H4 (cell line): ENCODE measurements at places on chromosomes 5 and 9. TPM values are rescaled to one million over a fixed set of nuclear protein-coding genes. Genes with fewer than 3 reads are reported as not detected.

NDUFS6 gene
- 85.8 and 88.0 TPM in 2 replicates for total RNA-seq

STRBP gene
- total RNA-seq: 11.5 and 14.3 TPM in 2 replicates

FOXI1 gene
- not detected in 2 replicates for total RNA-seq

PCDHGA5 gene
- total RNA-seq: 0.49 and 0.50 TPM in 2 replicates

ECM2 gene
- total RNA-seq: 2.0 and 5.2 TPM in 2 replicates

GPR151 gene
- not detected in 2 replicates for total RNA-seq

QRFP gene
- not detected in 2 replicates for total RNA-seq

DNA sequence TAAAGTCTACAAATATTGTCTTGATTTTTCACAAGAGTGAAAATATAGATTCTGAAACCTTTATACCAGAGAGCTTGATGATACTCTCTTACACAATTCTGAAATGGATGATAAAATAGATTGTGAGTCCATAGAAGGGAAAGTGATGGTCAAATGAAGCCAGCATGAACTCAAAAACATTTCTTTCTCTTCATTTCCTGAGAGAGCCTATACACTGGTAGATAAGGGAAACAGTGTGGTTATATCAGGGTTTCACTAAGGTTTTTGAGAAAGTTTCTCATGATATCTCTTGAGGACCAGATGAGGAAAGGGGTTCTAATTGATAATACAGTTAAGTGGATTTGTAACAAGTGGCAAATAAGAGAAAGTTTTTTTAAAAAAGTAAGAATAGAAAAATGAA, 254.1 kb downstream of the PJA2 start:
- DNase-seq: no peak

GRCh38 chr5:88870285-88870684, 12.7 kb downstream of the MEF2C start:
- no peak for DNase-seq

GRCh38 chr5:178324481-178325310, 92.1 kb upstream of the PHYKPL start:
- no peak for DNase-seq

DNA sequence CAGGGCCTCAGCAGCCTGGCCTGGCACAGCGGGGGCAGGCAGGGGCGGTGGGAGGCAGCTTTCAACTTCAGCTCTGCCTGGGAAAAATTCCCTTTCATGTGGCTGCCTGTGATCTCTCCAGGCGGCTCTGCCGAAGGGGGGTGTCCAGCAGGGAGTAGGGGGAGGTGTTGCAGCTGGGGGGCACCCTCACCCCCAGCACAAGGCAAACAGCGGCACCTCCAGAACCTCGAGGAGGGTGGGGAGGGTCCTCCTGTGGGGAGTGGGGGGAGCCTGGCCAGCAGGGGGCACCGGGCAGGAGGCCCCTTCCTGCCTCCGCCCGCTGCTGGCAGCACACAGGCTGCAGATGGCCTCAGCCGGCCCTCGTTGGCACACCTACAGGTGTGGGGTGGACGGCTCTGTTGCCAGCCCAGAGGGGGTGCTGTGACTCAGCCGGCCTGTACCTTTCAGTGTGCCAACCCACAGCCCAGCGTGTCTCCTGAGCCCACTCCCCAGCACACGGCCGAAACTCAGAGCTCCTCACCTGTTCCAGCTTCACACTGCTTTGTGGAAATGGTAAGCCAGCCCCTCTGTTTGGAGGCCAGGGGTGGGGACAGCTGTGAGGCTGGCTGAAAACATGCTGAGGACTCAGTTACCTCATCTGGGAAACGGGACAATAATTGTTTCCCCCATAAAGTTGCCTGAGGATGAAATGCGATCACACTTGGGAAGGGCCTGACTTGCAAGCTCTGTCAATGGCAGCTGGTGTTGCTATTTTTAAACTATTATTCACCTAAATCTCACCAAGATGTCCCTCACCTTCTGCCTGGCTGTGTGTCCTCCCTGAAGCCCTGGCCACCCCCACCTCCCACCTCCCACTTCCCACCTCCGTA, 37.0 kb downstream of the CXXC5 start:
- DNase-seq: no peak

- no peak for DNase-seq
Measured at GRCh38 chr5:130642461-130642860, 522.6 kb downstream of the HINT1 start.

DNA sequence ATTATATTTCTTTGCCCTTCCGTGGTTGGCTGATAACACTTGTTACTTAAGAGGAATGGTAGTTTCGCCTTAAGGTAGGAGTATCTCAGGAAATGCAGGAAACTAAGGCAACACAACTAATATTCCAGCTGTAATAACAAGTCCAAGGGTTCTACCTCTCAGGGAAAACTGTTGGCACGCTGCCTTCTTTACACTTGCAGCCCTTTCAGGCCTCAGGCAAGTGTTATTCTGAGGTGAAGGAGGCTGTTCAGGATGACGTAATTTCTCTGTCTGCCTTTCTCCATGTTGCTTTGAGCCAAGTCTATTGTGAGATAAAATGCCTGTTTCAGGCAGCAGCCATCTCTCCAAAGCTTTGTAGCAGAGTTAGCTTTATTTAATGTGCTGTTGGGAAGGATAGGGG, 38.0 kb downstream of the VCAN start:
- DNase-seq: peak; percentile 65

DNA sequence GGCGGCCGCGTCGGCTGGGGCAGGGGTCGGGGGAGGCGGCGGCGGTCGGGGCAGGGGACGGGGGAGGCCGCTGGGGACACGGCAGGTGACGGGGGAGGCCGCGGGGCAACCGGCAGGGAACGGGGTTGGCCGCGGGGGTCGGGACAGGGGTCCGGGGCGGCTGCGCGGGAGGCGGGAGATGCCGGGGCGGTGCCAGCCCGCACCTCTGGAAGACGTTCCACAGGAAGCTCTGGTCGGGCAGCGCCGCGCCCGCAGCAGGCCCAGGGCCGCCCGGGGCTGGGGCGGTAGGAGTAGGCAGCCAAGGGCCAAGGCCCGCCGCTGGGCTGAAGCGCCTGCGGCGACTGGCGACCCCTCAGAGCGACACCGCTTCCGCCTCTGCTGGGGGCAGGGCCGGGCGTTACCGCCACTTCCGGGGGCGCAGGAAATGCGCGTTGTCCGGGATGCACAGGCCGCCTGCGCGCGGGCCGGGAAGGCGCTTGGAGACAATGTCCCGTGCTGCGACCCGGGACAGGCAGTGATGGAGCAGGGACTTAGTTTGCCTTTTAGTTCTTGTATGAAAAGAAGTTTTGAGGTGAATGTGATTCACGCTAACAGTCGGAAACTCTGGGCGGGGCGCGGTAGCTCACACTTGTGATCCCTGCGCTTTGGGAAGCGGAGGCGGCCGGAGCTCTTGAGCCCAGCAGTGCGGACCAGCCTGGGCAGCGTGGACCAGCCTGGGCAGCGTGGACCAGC, 110.0 kb upstream of the LPCAT1 start:
- DNase-seq: no peak

DNA sequence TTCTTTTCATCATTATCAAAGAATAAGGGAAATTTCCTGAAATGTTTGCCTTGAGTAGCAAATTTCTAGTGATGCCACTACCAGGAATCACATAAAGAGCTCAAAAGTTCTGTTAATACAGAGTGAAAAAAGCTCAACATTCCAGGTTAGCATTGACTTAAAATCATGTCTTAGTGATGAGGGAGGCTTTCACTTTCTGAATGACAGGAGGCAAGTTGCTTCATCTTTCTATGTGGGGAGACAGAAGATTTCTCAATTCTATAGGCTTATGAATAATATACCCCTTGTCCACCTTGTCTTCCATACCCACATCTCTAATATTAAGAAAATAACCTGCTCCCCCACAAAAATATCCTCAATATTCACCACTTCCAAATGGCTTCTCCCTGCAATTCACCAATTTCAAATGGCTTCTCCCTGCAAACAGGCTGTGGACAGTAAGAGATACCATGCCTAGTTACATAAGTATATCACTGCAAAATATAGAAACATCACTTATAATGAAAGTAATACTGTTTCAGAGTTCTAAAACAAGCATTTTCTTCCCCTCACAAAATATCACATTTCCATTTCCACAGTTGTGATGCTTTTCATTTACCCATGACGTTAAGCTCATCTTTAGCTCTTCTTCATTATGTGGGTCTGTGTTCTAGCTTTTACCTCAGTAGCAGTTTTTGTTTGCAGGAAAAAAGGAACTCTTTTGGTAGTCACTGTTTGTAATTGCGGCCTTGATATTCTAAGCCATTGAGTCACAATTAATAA, 2.2 kb upstream of the JAK2 start:
- no peak for DNase-seq

GRCh38 chr9:79256691-79257213, 315.0 kb upstream of the TLE4 start:
- DNase-seq: no peak

- DNase-seq: no peak
Measured at GRCh38 chr9:4927043-4927471, 58.0 kb upstream of the JAK2 start.

DNA sequence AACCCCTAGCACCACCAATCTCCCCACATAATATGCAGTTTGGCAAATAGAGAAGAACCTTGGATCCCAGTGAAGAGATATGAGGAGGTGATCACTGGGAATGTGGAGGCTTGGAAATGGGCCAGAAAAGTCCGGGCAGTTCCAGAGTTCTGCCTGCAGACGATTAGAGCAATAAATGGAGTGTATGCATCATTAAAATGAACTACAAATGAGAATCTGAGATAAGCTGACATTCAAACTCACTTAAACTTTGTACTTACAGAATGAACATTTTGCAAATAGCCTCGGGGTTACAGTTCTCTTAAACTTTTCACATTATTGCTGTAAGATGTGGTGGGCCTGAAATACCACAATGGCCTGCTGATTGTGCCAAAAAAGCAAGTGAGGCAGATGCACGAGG, 23.0 kb upstream of the LHFPL2 start:
- peak; percentile 51 for DNase-seq
